Ascending aorta (tissue), 2 donors: ENCODE measurements at places on chromosomes 11 and 22.
A peak's percentile ranks its signal among the peaks of the same experiment; 100 is the strongest.

DNA sequence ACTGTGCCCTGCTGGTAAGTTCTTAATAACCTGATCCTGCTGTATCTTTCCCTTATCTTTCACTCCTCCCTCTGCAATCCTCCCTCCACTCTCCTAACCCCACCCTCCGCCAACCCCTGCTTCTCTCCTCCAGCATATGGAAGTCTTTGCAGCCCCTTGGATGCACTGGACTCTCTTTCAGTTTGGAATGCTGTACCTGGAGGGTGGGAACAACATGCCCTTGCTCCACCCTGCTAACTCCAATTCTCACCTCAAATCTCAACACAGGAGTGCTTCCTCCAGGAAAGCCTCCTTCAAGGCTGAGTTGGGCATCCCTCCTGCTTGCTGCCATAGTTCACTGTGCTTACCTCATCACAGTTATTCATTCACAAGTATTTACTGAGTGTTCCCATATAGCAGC, 52.8 kb upstream of the LDLRAD3 start:
- DNase-seq = no peak

DNA sequence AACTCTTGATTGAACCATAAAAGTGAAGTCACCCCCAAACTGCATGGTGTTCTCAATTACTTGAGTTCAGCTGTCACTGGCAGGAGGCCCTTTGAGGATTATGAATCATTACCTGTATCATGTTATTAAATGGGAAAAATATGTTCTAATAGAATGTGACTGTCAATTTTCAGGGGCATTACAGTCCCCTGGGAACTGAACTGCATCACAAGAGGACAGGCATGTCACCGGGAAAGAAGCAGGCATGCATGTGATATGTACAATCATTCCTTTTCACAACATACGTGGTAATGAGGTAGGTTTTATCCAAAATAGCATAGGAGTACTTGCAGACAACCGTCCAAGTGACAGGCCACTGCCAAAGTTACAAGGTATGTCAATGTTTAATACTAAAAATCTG, 165.8 kb downstream of the MAML2 start:
- DNase-seq = no peak

DNA sequence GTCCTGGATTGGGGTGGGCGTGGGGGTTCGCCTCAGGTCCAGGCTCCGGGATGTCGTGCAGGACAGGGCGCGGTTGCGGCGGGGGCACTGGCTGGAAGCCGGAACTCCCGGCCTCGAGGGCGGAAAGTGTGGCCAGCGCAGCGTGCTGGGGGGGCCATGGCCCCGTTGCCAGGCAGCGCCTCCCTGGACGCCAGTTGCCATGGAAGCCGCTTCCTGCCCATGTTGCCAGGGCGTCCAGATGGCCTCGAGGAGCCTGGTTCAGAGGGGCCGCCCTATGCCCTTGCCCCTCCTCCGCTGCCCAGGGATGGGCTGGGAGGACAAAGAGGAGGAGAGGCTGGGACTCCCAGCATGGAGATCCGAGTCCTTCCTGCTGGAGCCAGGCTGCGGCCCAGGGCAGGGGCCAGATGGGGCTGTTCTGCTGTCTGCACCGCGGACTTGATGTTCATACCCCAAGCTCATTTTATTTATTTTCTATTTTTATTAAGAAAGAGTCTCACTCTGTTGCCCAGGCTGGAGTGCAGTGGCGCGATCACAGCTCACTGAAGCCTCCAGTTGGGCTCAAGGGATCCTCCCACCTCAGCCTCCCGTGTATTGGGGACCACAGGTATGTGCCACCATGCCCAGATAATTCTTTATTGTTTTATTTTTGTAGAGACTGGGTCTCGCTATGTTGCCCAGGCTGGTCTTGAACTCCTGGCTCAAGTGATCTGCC, 4.6 kb upstream of the CCDC188 start:
- DNase-seq = no peak

- DNase-seq = peak; percentile 89
Measured at GRCh38 chr11:45658292-45658991, 7.0 kb downstream of the CHST1 start.

DNA sequence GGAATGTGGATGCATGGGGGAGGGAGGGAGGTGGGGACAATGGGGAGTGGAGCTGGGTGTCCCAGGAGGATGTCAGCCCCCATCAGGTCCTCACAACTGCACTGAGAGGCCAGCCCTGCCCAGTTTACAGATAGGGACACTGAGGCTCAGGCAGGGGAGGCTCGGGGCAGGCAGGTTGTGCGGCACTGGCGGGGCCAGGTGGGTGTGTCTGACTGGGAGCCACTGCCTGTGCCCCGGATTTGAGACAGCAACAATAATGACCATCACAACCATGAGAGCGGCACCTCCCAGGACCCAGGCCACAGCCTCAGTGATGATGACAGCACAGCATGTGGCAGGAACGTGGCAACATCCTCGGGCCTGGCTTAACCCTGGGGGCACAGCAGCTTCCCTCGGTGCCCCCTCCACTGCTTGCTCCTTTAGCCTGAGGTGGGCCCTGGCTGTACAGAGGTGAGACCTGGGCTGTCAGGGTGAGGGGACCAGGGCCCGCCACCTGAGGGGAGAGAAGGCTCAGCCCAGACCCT, 32.0 kb downstream of the SHISAL1 start:
- DNase-seq = no peak

GRCh38 chr11:41947392-41947791, 487.9 kb upstream of the LRRC4C start:
- DNase-seq = no peak

DNA sequence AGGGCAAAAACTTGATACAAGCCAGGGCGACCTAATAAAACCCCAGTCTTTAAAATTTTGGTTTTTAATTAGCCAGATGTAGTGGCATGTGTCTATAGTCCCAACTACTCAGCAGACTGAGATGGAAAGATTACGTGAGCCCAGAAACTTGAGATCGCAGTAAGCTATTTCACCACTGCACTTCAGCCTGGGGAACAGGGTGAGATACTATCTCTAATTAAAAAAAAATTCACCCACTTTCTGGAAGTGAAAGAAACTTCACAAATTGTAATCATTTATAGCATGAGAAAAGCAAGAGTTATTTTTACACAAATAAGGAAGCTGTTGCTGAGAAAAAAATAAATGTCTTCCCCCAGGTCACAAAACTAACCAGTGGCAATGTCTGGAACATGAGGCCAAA, 882 bp upstream of the GLYATL2 start:
- DNase-seq = no peak

DNA sequence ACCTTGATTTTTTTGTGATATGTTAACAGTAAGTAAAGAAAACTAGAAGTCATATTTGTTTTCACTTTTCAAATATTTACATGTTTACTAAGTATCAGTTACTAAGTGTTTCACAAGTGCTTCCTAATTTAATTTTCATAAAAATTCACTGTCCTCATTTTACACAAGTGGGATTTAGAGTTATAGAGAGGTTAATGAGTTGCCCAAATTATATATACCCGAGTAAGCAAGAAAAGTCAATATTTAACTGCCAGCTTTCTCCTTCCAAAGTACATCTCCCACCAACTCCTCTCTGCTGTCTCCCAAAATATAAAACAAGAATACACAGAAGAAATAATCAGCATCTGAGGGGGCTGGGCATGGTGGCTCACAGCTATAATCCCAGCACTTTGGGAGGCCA, 896.7 kb upstream of the ANO3 start:
- DNase-seq = no peak

DNA sequence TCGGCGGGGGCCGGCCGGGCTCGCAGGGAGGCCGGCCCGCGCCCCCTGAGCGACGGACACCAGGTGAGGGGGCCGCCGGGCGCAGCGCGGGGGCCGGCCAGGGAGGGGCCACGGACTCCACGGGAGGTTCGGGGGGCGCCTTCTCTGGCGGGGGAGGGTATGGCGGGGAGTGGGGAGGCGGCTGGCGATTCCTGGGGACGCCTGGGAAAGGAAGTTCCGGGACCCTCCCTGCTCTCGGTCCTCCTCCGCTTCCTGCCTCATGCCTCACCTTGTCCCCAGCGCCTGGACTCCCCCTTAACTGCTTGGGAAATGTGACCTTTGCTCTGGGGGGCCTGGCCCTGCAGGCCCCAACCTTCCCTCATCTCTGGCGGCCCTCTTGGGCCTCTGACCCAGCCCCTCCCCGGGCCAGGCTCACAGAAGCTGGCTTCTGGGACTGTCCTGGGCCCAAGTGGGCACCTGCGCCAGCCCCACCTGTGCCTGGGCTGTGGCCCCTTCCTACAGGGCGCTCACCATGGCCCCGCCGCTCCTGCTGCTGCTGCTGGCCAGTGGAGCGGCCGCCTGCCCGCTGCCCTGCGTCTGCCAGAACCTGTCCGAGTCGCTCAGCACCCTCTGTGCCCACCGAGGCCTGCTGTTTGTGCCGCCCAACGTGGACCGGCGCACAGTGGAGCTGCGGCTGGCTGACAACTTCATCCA, 516 bp downstream of the LRFN4 start:
- no peak for DNase-seq

GRCh38 chr22:22939588-22940368, 52.2 kb downstream of the IGLL5 start:
- no peak for DNase-seq

GRCh38 chr11:128723531-128723930, 29.7 kb downstream of the FLI1 start:
- no peak for DNase-seq

- no peak for DNase-seq
Measured at GRCh38 chr11:58075781-58076180, 45.0 kb downstream of the OR6Q1 start.

- no peak for DNase-seq
Measured at GRCh38 chr22:32204040-32204855, 625 bp downstream of the RFPL2 start.
